ENCODE measurements at places on chromosomes 2 and 18.

DNA sequence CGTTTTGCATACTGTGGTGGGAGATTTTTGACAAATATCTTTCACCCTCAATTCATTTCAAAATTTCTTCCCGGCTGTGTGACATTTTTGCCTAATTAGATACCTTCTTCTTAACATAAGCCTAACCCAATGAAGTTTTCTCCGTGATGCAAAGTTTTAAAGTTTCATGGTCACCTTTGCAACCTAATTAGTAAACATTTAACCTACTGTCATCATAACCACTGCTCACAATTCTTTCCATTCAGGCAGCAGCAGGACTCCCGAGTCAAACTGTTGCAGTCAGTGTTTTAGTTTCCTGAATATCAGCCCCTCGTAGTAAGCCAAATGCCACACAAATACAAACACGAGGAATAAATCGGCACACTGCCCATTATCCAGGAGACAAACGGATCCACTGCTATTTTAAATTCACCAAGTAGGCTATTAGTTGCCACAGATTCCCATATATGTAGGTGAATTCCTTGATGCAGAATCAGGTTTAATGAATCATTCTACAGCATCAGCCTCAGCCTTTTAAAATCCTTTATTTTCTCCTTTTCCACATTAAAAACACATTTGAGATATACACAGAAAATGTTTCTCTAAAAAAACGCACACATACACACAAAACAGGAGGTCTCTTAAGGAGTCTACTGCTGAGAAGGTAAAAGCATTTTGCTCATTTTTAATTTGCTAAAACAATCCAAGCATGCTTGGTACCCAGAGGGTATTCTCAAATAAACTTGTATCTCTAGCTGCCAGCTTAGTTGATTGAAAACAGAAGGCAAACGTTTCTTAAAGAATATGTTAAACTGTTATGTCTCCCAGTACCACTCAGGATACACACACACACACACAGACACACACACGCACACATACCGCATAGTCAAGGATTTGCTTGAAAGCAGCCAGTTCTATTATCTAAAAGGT lies 106.5 kb upstream of the KCTD1 start:
- no peak for DNase-seq

GRCh38 chr2:54601339-54601738 lies 122.1 kb upstream of the EML6 start:
- DNase-seq = no peak

GRCh38 chr2:169114056-169114455 lies 44.7 kb downstream of the DHRS9 start:
- no peak for DNase-seq

GRCh38 chr2:226690461-226691024 lies 109.1 kb downstream of the IRS1 start:
- DNase-seq = no peak

- DNase-seq = no peak
Measured at GRCh38 chr2:9693646-9694045, 62.8 kb upstream of the YWHAQ start.

DNA sequence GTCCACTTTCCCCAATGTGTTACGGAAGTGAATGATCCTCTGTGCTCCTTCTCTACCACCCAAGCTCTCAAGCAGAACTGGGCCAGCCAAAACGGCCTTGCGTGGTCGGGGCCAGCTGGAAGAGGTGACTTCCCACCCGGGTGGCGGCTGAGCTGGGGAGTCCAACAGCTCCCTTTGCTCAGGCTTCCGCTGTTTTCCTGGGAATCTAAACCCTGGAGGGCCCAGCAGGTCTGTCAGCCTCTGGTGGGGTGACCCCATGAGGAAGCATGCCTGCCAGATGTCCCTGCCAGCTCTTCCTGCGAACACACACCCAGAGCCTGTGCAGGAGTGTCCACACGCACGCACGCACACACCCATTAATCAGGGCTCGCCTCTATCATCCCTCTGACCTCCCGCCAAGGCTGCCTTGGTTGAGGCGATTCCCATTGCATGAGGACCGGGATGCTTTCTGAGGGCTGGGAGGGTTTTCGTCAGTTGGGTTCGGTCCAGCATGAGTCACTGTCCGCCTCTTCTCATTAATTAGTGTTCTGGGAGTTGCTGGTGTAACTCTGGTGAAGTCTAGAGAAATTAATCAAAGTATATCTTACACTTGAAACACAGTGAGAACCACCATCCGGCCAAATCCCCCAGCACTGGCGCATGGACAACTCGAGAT lies 90.6 kb downstream of the TWIST2 start:
- DNase-seq = no peak

GRCh38 chr2:173972636-173973035 lies 7.5 kb upstream of the SP3 start:
- DNase-seq = no peak

GRCh38 chr2:111643759-111644158 lies 240.2 kb downstream of the ANAPC1 start:
- no peak for DNase-seq

DNA sequence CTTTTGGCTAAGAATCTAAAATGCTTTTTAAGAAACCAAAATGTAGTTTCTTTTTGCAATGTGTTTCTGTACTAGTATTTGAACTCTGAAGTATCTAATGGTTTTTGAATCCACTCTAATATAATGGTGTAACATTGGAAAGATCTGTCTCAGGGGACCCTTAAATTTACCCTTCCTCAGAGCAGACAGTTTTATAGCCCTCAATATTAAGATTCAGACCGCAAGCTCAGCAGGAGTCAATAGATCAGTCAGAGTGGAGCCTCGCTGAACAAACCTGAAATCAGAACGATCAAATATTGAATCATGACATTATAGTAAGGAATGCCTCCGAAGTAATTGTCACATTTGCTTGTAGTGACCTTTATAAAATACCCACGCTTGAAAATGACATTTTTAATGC lies 18.3 kb downstream of the SGPP2 start:
- no peak for DNase-seq

- DNase-seq = no peak
Measured at GRCh38 chr2:59044736-59045135, 803.6 kb upstream of the FANCL start.

DNA sequence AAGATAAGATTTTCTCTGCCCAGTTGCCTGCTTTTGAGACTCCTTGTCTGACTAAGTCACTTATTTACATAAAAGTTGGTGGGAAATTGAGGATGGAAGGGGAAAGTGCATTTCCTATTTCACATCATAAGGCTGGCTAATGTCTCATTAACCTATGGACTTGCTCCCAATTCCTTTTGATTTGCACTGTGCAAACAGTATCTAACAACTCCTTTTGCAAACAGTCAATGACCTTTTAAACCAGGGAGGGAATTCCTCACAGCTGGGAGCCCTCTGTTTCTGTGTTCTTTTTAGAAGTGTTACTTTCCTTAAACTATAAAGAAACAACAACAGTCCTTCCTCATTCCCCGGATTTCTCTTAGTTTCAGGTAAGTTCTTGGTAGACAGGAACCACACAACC lies 272.8 kb downstream of the RND3 start:
- DNase-seq = no peak

- peak; percentile 15 for DNase-seq
Measured at GRCh38 chr2:168773719-168774521, 28.5 kb upstream of the NOSTRIN start.

DNA sequence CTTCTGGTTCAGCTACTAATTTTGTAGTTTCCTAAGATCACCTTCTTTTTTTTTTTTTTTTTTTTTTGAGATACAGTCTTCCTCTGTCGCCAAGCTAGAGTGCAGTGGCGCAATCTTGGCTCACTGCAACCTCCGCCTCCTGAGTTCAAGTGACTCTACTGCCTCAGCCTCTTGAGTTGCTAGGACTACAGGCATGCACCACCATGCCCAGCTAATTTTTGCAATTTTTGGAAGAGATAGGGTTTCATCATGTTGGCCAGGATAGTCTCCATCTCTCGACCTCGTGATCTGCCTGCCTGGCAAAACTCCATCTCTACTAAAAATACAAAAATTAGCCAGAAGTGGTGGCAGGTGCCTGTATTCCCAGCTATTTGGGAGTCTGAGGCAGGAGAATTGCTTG lies 301.5 kb upstream of the TFPI start:
- no peak for DNase-seq

- no peak for DNase-seq
Measured at GRCh38 chr18:67864677-67865340, 348.3 kb upstream of the DSEL start.

- DNase-seq = no peak
Measured at GRCh38 chr18:13439461-13439860, 220.9 kb downstream of the LDLRAD4 start.

DNA sequence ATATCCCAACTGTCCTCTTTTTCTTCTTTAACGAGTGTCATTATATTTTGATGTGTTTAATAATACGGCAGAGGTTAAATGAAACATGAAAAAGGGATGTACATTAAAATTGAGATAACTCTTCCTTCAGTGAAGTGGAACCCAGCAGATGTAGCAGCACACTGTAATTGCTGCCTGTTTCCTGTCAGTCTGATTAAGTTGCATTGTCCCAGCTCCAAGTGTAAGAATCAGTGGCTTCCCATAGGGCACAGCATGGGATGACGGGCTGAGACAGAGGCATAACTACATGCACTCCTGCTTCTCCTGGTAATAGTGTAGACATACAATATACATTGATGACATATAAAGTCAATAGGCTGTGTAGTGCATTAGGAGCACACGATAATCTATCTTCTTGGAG lies 175.8 kb upstream of the TCF4 start:
- DNase-seq = no peak

- DNase-seq = no peak
Measured at GRCh38 chr18:64180171-64180570, 31.3 kb upstream of the LINC00305 start.

GRCh38 chr2:96308248-96308647 lies 2.9 kb upstream of the SNRNP200 start:
- no peak for DNase-seq

DNA sequence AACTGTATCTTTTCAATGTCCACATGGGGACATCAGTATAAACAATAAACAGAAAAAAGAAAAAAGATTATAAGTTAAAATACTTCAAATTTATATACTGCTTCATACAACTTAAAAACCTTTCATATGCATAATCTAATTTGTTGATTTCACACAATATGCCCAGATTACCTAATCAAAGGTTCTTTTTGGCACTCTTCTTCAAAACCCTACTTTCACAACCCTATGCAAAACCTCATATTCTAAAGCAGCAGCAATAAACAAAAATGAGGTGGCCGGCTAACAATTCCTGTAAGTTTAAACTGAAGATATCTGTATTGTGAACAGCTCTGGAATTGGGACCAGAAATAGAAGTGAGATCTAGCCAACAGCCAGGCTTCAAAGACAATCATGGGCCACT lies 28.6 kb downstream of the STK17B start:
- no peak for DNase-seq

Data from NCI-H2107 (cell line).